Activated T-helper 2 cell treated with anti-CD3 and anti-CD28 coated beads, Interferon-gamma antibody, Interleukin-2, Interleukin-4, amounts not matched to agents 10 μg/mL and 5 μg/mL and 100 μg/mL, durations not matched to agents 14 hours and 24 hours and 36 hours (primary cell): ENCODE measurements at places on chromosomes 7 and 10. TPM values are rescaled to one million over a fixed set of nuclear protein-coding genes. Genes with fewer than 3 reads are reported as not detected.

GRCh38 chr10:128432423-128432822 lies 306.2 kb upstream of the MKI67 start:
- no peak for DNase-seq

DNA sequence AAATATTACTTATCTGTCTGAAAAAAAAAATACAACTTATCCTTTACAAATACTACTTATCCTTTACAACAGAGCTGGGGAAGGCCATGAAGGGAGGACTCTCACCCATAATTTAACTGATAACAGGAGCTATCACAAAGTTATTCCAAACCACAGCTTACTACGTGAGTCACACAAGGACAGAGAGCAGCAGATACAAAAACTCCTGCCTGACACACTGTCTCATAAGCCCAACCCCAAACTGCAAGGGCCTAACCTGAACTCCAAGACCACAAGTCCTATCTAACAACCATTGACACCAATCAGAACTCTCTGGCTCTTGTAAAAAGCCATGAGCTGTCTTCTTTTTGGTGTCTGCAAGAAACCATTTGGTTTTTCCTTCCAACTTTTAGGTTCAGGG lies 28.5 kb upstream of the CXCL12 start:
- DNase-seq, result no peak

DNA sequence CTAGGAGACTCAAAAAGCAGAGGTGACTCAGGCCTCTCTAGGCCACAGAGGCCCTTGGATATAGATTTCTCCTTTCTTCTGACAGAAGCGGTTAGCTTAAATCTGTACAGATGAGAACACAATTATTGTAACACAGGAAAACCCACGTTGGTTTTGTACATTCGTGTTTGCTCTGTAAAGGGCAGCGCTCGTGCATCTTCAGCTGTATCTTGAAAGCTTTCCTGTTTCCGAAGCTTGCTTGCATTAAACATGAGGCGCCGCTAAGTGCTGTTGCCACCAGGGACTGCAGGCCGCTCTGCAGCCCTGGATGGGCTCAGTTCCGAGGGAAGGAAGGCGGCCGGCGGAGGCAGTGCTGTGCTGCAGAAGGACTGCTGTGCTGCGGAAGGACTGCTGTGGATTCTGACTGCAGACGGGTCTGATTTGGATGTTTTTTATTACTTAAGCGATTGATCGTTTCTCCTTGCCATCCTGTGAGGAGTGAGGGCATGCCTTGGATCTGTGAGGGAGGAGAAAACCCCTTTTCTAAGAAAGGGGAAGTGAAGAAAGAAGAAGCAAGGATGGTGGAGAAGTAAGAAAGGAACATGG lies 53.3 kb downstream of the FHIP2A start:
- no peak for DNase-seq

The MMP21 gene
- 0.11 TPM in 2 replicates for total RNA-seq

DNA sequence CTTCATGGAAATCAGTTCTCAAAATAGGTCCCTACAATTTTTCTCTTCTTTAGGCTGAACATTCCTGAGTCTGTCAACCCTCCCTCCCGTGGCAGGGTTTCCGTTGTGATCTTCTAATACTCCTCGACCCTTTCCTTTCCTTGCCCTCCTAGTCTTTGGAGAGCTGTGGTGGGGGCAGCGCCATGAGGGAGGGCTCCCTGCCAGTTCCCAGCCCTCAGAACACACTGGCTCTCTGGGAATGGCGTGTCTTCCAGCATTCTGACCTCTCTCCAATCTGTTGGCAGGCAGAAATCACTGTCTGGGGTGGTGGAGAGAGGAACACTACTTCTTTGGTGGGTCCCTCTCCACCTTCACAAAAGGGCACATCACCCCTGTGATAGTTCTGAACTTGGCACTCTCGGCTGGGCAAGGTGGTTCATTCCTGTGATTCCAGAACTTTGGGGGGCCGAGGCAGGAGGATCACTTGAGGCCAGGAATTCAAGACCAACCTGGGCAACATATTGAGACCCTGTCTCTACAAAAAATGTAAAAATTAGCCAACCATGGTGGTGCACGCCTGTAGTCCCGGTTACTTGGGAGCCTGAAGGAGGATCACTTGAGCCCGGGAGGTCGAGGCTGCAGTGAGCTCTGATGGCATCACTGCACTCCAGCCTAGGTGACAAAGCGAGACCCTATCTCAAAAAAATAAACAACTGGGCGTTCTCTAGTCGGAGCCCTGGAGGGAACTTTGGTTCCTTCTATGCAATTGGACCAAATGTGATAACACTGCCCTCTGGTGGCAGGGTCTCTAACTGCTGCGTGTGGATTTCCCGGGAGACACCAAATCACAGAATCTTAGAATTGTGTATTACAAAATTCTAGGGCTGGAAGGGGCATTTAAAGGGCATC lies 13.1 kb upstream of the ARPC1A start:
- peak; percentile 58 for DNase-seq

The PKD2L1 gene
- not detected in 2 replicates for total RNA-seq

GRCh38 chr7:7765422-7765821 lies 47.0 kb upstream of the RPA3 start:
- no peak for DNase-seq

DNA sequence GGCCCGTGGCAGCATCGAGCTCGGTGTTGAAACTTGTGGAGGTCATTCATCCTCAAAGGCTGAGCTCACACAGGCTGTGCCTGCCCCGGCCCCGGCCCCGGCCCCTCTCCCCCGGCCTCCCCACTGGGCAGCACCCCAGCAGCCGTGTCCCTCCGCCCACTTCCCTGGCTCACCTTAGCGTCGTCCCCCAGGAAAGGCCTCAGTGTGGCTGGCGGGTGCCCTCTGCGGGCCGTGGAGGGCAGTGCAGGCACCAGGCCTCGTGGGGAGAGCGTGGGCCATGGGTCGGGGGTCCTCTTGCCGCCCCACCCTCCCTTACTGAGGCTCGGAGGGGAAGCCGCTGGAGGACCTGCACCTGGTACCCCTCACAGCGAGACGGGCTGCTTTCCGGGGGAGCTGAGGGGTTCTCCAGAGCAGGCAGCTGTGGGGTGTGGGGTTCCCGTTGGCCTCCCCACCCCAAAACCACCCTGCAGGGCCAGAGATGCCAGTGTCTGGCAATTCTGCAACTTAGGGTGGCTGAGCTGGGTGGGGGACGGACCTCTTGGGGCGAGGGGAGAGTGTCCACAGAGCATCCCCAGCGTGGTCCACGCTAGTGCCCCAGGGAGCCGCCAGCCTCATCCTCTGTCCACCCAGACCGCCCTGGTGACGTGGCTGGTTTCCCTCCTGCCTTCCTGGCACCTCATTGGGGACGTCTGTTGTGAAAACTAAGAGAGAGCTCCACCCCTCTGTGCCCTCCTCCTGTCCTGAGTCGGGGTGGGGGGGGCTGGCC lies 44.2 kb upstream of the DPYSL4 start:
- no peak for DNase-seq

DNA sequence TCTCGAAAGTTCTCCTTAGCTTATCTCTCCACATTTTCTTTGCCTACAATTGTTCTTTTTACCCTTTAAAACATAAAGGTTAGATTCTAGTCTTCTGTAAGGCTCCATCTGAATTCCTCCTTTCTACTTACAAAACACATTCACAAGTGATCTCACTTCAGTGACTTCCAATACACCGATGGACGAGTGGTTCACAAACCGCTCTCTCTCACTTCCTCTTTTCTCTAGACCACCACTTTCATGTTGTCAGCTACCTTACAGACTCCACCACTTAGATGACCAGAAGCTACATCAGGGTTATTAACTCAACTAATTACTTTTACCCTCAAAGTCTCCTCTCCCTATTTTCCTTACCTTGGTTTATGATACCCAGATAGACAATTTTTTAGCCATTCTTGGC lies 11.8 kb downstream of the MET start:
- no peak for DNase-seq

DNA sequence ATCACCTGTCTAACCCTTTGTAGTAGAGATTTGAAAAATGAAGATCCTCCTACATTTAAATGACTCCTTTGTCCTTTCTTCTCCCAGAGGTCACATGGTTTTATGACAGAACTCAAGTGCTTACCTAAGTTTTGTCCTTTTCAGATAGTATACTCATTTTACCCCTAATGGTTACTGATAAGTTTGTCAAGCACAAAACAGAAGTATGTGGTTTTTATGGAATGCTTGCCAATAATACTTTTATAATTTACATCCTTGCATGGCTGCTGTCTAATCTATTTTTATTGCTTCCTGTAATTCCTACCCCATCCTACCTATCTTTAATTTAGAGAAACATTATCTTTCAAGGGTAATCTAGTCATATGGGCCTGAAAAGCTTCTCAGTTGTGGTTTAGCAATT lies 37.5 kb downstream of the HELLS start:
- no peak for DNase-seq

The SLC26A3 gene
- not detected in 2 replicates for total RNA-seq

DNA sequence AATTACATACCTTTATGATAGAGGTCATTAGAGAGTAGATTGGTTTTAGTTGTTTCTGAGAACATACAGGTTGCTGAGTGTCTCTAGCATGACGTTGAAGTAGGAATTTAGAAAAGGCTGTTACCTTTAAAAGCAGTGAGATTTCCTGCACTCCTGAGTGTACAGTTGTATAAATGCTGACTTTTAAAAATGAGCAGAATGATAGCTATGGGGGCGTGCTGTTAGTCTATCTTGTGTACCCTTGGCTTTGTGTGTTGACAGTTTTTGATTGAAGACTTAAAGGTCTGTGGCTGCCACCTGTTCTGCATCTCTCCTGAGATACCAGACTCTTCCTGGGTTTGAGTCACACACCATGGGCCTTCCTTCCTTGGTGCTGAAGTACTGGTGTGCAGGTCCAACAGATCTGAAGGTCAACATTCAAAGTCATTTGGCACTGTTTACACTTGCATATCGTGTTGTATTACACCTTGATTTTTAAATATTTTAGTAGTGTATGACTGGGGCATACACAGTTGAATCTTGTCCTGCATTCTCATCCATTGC lies 23.8 kb downstream of the DNAJB6 start:
- DNase-seq, result no peak

The FRMPD2 gene
- 0.09 TPM in 1 of 2 replicates, not detected in the other for total RNA-seq

The EPHB6 gene
- total RNA-seq, result 2.4 and 3.0 TPM in 2 replicates

DNA sequence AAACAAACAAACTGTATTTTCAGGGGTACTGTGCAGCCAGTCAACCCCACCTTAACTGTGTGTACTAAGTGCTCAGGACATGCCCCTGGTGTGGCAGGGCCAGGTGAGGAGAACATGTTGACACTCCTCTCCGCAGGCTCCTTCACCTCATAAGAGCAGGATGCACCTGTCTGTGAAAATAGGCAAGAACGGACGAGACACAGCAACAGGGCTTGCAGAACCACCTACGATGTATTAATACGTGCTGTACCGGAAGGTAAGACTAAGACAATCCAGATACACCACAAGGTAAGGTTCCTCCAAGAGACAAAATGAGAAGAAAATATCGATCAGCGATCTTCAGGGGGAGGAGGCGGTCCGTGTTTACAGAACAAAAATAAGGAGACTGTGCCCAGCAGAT lies 65.8 kb upstream of the CAMK2B start:
- DNase-seq, result no peak

- no peak for DNase-seq
Observed at GRCh38 chr7:43729924-43730248, 563 bp upstream of the COA1 start.

The TEX47 gene
- total RNA-seq, result not detected in 2 replicates

The STK31 gene
- total RNA-seq, result 0.16 TPM in 1 of 2 replicates, not detected in the other

- DNase-seq, result no peak
Observed at GRCh38 chr7:64867863-64868440, 35.1 kb upstream of the ZNF273 start.

The OPN4 gene
- total RNA-seq, result not detected in 2 replicates

The LRRC18 gene
- not detected in 2 replicates for total RNA-seq

- no peak for DNase-seq
Observed at GRCh38 chr10:112278871-112279270, 4.3 kb upstream of the TECTB start.
